NCI-H748 treated with DMSO at 0.1 percent for 48 hours (cell line): ENCODE measurements at places on chromosomes 7 and 10.
A peak's percentile ranks its signal among the peaks of the same experiment; 100 is the strongest.

DNA sequence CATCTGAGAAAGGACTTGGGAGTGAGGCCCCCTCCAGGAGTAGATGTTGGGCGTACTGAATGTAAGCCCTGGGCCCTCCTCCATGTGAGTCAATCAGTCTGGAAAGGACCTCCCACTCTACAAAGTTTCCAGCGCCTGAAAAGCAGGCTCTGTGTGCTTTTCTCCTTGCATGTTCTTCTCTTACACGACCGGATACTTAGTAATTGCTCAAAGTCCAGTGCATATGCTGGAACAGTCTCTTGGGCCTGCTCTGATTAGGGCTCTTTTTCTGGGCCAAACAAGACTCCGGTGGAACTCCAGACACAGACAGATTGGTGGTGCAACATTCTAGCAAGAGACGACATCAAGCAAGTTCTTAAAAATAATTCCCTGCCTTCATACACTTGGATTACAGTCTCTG is 38.3 kb upstream of the RAPGEF5 start:
- no peak for DNase-seq

DNA sequence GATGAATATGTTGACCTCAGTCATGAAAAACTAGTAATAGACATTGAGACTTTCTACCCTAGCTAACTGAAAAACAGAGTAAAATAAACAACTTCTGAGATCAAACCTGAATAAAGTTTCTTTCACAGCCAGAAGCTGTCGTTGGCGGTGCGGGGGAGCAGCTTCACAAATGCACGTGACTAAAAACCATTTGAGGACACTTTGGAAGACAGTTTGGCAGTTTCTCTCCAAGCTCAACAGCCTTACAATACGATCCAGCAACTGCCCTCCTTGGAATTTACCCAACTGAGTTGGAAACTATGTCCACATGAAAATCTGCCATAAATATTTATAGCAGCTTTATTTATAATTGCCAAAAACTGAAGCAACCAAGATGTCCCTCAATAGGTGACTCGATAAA is 63.1 kb downstream of the CYTH3 start:
- no peak for DNase-seq

GRCh38 chr7:109545686-109546085 is 976.0 kb downstream of the DNAJB9 start:
- no peak for DNase-seq

GRCh38 chr10:115093286-115093775 is at the start of gene ATRNL1:
Gene ATRNL1, plus strand, starts transcription at chr10:115093365. Its CDS starts 386 bp downstream, at chr10:115093751.
- DNase-seq = peak; percentile 4

DNA sequence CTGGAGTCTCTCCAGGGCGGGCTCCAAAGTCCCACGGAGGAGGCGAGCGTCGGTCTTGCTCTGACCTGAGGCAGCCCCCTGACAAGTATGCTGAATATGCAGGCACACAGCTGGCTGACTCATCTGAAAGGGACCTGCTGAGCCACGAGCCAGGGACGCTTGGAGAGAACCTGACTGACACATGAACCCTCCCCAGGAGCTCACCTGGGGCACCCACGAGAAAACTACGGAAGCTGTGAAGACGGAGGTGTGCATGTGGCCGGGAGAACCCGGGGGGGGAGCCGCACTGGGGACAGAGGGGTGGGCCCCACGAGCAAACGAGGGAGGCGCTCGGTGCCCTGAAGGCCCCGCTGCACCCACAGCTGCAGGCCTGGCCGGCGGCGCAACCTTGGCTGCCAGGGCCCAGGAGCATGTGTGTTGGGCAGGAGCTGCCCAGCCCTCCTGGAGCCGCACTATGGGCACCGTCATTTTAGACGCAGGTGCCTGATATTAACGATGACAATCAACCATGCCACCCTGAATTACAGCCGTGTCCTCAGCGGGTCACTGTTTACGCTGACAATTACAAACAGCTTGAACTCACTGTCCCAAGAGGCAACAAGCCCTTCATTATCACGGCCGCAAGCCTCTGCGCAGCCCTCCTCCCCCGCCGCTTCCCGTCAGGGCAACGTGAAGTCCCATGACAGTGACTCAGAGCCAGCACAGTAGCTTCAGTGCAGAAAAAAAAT is 64.7 kb downstream of the DIP2C start:
- DNase-seq = peak; percentile 56

GRCh38 chr7:131934452-131934851 is 378.0 kb upstream of the PODXL start:
- no peak for DNase-seq

DNA sequence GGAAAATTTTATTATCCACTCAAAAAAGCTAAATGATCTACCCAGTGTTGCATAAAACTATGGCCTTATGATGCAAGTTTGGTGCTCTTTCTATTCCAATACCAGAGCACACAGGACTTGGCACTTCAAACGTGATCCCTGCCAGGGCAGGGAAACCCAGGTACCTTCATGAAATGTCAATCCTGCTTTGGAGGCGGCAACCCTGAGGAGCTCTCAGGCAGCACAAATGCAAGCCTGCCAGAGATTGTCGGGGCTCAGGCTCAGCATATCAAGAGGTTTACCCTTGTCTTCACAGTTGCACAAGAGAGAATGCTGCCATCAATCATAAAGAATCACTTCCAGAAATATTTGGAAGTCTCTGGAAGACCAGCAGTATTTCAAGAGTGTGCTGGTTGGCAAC is 151.5 kb downstream of the GLI3 start:
- no peak for DNase-seq

DNA sequence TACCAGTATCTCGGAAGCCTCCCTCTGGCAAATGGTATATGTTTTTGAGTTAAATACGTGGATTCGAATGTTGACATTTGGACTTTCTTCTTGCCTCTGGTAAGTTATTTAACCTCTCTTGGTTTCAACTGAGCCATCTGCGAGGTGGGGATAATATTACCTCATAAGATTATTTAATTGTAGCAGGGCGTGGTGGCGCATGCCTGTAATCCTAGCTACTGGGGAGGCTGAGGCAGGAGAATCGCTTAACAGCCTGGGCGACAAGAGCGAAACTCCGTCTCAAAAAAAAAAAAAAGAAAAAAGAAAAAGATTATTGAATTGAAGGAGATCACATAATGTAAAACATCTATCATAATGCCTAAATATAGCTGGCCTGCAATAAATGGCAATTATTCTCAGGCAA is 396 bp upstream of the TAF5 start:
- DNase-seq = no peak

DNA sequence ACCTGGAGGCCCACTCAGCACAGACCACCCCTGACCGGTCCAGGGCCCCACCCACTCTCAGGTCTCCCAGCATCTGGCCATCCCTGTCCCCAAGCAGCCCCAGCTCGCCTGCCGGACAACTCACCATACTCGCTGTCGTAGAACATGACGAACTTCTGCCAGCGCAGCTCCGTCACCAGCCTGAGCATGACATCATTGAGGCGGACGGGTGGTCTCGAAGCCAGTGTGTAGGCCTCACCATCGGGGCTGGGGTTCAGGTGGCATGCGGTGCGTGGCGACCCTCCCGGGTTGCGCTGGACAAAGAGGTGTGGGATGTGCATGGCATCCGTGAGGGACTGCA is 160.4 kb downstream of the GRID1 start:
- DNase-seq = no peak

GRCh38 chr10:77643795-77644468 is 6.3 kb upstream of the KCNMA1 start:
- DNase-seq = peak; percentile 20

DNA sequence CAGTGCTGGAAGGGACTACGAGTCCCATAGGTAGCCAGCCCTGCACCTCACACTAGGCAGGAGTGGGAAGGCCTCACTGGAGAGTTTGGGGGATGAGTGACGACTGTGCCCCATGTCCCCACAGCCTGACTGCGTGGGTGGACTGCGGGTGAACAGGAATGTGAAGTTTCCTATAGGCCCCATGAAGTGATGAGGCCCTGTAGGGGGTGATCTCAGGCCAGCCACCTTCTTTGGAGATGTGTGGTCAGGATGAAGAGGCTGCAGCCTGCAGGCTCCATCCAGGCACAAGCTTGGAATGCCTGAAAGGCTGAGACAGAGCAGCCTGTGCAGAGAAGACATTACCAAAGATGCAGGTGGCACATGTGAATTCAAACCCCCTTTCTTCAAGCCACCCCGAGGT is 94.9 kb downstream of the CPXM2 start:
- no peak for DNase-seq

DNA sequence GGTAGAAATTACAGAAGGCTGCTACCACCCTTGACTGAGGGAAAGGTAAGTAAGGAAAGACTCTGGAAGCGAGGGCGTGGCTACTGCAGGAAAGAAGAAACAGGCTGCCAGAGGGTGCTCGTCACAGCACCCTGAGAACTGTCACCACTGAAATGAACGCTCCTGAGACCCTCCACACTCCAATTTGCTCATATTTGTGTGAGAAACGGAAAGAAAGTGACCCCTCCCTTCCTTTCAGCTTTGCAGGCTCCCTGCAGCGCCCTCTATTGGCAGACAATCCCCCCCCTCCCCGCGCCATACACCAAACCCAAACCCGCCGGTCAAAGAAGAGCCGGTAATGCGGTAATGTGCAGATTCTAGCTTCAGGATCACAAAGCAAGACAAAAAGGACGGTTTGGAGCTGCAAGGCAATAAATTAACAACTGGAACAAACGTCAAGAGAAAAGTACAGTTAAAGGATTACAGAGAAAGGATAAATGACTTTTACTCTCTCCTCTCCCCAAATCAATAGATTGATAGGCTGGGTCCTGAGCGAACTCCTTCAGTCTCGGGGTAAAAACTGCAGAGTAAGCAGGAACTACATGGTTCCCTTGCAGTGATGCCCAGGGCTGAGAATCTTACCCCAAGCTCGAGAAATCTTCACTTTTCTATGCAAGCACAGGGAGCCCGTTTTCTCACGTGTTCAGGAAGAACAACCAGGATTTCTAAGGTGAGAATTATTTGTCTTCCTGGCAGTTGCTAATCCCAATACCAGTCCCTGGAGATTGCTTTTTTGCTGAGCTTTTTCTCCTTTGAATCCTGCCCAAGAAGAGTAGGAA is 47.6 kb downstream of the STEAP1B start:
- DNase-seq = no peak

DNA sequence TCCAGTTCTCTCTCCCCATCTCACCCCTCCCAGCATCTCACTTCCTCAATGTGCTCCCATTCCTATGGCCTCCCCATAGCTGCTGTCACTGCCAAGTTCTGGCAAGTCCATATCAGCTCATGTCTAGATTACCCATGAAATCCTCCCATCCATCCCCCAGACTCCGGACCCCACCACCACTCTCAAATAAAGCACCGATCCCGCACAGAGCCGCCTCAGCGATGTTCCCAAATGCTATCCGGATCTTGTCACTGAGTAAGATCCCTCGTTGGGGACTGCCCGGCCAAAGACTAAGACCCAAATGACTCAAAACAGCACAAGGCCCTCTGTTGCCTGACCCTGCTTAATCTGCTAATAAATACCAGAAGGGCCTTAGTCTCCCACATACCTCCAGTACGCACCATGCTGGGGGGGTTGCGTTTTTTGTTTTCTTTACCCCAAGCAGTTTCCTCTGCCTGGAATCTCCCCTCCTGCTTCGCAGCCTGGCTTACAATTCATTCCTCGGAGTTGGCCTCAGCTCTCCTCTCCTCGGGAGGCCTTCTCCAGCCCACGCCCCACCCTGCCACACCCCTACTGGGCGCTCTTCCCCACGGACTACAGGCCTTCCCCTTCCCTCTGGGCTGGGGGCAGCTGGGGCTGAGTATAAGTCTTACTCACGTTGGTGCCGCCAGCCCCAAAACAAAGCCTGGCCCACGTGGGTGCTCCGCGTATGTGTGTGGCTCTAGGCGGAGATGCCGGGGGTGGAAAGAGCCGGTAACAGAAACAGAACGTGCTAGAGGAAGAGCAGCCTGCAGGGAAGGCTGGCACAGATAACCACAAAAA is 1.8 kb upstream of the DUSP5 start:
- no peak for DNase-seq

DNA sequence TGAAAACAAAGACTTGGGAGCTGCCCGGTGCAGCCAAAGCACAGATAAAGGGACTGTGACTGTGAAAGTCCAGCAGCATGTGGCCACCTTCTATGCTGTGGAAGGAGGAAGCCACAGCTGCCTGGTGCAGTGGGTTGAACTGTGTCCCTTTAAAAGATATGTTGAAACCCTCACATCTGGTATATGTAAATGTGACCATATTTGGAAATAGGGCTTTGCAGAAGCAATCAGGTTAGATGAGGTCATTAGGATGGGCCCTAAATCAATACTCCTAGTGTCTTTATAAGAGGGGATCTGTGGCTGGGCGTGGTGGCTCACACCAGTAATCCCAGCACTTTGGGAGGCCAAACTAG is 136.9 kb downstream of the GLI3 start:
- DNase-seq = no peak

- no peak for DNase-seq
Observed at GRCh38 chr10:104641937-104642657, 1.0 kb downstream of the SORCS3 start.

DNA sequence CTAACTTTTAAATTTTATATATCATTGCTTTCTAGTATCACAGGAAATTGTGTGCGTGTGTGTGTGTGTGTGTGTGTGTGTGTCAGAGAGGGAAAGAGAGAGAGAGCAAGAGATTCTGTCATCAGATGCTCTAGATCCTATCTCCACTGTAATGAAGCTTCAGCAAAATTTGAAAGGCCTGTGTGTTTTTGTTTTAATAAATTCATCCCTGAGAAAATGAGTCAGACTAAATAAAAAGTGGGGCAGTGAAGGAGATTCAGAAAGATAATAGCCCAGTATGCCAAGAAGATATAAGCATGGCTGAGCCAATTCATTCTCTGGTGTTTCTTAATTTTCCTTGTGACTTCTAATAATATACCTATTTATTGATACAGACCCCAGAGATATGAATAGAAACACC is 184.2 kb upstream of the TMEM196 start:
- no peak for DNase-seq

DNA sequence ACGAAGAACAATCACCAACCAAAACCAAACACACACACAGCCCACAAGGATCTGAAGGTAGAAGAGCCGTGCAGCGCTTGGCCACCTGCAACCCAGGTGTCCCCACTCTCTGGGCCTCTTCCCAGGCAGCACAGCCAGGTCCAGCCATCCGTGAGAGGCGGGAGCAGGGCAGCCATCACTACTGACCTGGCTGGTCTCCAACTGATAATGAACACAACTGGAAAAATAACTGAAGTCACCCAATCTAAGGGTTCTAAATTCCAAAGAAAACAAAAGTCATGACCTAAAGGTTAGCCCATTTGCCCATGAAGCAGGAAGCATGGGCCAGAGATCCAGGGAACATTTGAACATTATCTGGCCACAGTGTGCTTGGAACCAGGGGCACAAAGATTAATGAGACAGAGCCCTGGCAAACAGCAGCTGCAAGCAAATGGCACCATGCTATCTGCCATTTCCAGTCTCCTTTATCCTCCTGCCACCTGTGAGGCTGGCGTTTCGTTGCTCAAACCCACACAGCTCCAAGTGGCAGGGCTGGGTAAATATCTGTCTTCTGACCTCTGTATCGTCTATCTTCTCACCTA is 207.9 kb downstream of the TNS3 start:
- no peak for DNase-seq
